Adrenal gland (tissue), 19 donors: ENCODE measurements at places on chromosomes 16 and 17.

DNA sequence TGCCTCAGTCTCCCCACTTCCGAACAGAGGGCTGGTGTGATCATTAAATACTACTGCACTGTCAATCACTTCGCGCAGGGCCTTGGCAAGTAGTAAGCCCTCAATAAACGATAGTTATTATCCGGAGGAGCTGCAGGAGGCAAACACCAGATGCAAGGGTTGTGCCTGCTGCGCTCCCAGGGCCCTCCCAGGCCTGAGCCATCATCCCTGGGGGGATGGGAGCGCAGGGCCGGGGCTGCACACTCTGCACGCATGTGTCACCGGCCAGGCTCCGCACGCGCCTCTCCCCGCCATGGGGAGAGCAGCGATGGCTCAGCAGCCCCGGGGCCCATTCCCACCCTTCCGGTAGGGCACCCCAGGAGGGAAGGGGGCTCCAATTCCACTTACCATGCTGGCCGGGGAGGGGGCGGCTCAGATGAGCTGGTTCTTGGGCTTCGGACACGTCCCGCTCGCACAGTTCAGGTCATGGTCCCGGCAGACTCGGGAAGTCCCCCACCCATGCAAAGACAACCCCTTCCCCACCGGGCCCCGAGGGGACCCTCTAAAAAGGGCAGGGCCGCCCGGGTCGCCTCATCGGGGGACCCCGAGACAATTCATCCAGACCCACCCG lies 681 bp downstream of the XPO6 start:
- peak; percentile 89 for DNase-seq

GRCh38 chr16:80459331-80459777 lies 81.4 kb upstream of the DYNLRB2 start:
- DNase-seq, result no peak

DNA sequence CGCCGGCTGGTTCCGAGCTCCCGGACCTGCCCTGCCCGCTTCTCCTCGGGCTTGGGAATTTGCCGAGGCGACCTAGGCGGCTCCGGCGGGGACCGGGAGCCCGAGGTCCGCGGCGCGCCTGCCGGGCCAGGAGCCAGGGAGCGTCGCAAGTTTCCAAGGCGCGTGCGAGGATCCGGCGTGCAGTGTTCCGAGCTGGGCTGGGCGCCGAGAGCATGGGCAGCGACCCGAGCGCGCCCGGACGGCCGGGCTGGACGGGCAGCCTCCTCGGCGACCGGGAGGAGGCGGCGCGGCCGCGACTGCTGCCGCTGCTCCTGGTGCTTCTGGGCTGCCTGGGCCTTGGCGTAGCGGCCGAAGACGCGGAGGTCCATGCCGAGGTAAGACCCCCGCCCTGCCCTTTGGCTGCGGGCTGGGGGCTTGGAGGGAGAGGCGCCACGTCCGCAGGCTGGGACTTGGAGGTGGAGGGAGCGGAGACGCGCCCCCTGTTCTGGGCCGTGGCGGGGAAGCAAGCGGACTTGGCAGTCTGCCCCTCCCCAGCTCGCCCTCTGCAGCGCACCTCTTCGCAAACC lies 668 bp downstream of the MMP15 start:
- peak; percentile 68 for DNase-seq

GRCh38 chr17:1716076-1716911 lies 6.1 kb upstream of the TLCD2 start:
- peak; percentile 100 for DNase-seq

- no peak for DNase-seq
These were observed 59.8 kb downstream of the NEUROD2 start for GRCh38 chr17:39547713-39548478.

GRCh38 chr17:82898976-82899514 lies 59.2 kb upstream of the ZNF750 start:
- no peak for DNase-seq

- DNase-seq, result no peak
These were observed 22.8 kb downstream of the TAOK1 start for GRCh38 chr17:29412780-29413565.

GRCh38 chr17:8120520-8121406 lies 2.4 kb upstream of the ALOXE3 start:
- peak; percentile 44 for DNase-seq

DNA sequence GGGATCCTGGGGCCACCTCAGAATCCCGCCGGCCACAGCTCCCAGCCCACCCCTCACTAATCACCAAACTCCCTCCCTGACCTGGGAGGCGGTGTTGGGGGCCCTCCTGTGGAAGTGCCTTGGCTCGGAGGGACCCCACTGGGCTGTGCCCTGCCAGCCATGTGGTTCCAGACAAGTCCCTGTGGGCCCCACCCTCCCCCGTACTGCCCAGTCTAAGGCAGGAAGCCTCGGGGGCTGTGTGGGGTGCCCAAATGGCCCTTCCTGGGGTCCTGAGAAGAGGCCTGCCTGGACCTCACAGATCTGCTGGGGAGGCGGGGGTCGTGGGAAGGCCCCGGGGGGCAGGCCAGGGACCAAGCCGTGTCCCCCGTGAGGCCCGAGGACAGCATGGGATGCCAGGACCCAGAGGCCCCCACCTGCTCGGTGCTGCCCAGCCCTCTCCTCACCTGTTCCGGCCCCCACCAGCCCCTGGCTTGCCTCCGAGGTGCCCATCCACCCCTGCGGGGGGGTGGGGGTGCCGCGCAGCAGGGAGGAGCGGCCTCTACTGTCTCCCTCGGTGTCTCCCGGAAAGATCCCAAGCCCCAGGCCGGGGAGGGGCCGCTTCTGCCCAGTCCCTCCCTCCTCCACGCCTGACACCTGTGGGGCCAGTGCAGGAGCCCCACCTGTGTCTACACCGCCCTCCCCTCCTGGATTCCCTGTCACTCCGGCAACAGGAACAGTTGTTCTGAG lies 9.3 kb upstream of the KREMEN2 start:
- DNase-seq, result no peak

DNA sequence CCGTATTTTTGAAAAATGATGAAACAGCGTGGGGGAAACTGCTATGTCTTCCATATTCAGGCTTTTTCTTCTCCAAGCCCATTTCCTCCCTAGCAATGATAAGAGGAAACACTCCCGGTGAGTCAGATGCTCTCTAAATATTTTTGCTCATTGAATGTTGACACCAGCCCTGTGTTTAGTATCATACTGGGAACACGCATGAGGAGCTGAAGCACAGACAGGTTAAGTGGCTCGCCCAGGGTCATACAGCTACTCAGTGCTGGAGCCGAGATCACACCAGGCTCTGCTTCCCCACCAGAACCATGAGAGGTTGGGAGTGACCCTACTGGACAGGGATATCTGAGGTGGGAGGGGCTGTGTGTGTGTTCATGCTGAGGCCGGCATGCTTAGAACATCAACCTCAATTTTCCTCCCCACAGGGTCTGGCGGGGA lies 37.8 kb upstream of the ADGRG1 start:
- DNase-seq, result no peak

DNA sequence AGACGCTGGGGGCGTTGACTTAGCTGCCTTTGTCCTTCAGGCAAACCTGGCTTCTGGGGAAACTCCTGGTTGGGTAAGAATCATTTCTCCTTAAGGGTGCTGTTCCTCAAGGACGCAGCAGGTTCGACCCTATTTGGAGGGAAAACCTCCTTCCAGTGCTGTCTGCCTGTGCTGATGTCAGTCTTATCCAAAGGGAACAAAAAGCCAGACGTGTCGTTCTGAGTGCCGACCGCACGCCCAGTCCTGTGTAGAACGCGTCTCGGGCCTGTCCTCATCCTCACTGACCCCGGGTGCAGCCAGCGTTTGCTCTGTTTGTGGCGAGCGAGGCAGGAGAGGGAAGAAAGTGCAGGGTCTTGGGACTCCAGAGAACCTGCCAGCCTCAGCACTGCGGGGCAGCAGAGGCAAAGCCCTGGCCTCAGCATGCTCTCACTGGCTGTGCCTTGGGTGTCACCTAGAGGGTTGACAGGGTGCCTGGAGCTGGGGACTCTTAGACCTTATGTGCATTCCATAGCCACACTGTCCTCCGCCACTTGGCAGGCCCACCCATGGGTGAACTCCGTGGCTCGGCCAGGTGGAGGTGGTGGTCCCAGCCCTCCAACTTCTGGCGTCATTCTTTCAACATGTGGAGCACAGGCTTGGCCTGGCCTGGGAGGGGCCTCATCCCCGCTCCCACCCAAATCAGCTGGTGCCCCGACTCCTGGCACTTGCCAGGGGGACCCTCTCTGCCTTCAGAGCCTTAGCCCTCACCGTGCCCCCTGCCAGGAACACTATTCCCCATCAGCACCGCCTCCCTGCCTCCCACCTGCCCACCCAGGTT lies 6.0 kb downstream of the SNN start:
- DNase-seq, result no peak

DNA sequence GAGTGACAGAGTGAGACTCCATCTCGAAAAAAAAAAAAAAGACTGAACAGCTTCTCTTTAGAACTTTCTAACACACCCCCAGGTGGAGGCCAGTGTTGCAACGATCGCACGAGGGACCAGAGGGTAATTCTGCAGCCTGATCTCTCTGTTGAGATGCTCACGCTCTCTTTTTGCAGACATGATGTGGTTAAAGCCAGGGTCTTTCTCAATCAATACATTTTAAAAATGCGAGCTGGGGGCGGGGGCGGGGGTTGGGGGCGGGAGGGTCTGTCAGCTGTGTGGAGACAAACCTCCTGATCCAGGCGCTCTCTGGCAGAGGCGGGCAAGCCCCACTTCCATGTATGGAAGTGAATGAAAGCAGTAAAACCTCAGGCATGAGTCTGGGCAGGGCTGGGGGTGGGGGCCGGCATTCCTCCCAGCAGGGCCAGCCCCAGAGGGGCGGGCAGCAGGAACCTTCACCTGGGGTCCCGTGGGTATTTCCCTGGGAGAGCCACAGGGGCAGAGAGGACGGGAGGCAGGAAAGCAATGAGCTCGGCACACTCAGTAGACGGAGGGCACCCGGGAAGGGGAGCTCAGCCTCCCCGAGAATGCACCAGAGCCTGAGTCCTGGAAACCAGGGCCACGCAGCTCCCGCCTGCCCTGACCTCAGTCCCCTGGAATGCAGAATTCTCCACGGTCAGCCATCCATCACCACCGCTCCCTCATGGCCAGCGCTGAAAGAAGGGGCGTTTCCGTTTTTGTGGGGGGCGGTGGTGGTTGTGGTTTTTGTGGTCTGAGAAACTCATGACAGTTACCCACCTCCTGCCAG lies 28.0 kb downstream of the NXN start:
- DNase-seq, result peak; percentile 68

DNA sequence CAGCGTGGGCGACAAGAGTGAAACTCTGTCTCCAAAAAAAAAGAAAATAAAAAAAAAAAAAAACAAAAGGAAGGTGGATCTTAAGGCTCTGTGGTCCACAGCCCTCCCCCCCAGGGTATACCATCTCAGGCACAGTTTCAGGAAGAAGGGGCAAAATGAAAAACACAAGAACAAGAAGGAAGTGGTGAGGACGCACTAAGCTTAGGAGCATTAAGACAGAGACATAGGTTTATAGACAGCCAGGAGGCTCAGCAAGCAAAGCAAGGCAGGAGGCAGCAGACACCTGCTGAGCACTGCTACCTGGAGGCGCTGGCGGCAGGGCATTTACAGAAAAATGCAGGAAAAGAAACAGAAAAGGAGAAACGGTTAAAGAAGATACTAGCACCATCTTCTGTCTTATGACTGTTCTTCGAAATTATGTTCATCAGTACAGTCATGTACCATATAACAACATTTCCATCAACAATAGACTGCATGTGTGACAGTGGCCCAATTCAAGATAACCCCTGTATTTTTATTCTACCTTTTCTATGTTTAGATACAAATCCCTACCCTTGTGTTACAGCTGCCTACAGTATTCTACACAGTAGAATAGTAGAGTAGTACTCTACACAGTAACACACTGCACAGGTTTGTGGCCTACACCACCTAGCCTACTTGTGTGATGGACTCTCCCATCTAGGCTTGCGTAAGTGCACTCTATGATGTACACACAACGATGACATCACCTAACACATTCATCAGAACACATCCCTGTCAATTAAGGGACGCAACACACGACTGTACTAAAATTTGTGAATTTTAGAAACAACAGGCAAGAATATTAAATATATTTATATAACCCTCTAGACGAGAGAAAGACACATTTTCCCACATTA lies 62.5 kb downstream of the XPO6 start:
- DNase-seq, result no peak
